Germinal center (tissue), 1 donor: ENCODE measurements at places on chromosomes 4 and X.

- DNase-seq = no peak
Measured at GRCh38 chr4:7924163-7924562, 15.5 kb downstream of the AFAP1 start.

- DNase-seq = no peak
Measured at GRCh38 chr4:148866666-148867065, 424.5 kb upstream of the NR3C2 start.

DNA sequence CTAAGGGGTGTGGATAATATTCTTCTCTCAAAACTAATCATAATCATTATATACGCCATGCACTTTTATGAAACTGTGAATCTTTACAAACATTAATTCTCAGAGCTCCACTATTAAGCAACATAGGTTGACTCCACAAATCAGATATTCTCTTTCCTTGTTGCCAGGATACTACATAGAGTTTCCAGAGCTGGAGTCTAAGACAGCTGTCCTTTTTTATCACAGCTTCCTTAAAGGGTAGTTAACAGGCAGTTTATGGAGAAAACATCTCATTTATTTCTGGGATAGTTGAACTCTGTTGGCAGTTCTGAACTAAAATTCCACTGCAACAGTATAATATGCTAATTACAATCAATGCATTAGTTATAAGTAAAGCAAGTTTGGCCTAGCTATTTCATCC lies 152.1 kb upstream of the PPP1R2C start:
- no peak for DNase-seq

- DNase-seq = no peak
Measured at GRCh38 chrX:71953946-71954345, 43.3 kb downstream of the NHSL2 start.

GRCh38 chr4:42915484-42915883 lies 23.0 kb downstream of the GRXCR1 start:
- no peak for DNase-seq

DNA sequence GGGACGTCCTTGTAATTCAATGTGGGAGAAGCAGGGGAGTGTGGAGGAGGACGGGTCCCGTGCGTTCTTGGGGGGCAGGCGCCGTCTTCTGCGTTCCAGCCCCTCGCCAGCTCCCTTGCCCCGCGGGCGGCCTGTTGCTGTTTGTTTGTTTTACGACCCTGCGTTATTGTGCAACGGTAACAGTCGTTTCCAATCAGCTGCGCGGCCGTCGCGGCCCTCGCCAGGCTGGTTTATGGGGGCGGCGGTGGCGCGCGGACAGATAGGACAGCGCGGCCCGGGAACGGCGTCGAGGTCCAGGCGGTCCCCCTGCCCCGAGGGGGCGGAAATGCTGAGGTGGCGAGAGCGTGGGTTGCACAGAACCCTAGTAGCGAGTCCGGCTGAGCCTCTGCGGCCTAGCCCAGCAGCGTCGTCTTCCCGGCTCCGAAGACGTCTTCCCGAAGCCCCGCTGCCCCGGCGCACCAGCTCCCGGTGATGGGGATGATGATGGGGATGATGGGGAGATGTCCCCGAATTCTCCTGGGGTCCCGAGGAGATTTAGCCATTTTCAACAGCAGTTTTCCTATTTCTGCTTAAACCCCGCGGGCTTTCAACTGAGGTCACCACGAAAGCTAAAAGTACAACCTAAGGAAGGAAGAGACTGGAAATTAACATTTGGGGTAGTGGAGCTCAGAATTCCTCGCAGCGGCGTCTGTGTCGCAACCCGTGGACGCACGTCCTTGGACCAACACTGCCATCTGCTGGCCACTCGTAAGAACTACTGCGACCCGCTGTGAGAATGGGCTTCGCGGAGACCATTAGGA lies 4.8 kb downstream of the PDGFRA start:
- peak; percentile 79 for DNase-seq

GRCh38 chrX:31178064-31178768 lies 106.4 kb upstream of the FTHL17 start:
- no peak for DNase-seq

GRCh38 chrX:3006495-3006894 lies at the start of gene ARSH:
ARSH (plus strand) TSS chrX:3006546; CDS start chrX:3006613, 67 bp downstream.
- DNase-seq = no peak

GRCh38 chrX:130896026-130896425 lies 7.0 kb downstream of the ENOX2 start:
- DNase-seq = no peak

DNA sequence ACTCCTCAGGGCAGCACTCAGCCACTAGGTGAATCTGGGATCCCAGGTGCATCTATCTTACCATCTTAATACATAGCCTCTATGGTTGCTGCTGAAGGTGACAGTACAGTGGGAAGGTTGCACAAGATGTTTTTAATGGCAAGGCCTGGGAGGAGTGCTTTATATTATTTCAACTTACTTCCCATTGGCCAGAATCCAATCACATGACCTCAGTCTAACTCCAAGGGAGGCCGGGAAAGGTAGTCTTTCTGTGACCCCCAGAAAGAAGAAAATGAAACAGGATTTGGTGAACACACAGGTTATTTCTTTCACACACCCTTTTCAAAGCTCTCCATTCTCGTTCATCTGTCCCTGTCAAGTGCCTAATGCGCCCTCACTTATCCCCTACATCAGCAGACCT lies 189.1 kb upstream of the ATP6AP2 start:
- no peak for DNase-seq

DNA sequence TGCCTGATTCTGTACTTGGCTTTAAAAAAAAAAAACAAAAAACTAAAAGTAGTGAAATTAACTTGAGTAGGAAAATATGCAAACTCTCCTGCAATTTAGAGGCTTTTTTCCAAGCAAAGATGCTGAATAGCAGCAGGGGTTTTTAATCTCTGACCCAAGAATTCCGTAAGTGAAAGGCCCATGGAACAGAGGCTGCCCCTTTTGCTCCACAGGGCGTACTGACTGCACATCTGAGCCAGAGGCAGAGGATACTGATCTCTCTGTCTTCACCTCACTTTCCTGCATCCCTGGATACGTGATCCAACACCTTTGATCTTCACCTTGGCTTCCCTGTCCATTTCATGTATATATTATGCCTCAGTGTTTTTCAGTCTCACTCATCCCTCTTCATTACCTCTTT lies 3.9 kb downstream of the FAM149A start:
- no peak for DNase-seq

DNA sequence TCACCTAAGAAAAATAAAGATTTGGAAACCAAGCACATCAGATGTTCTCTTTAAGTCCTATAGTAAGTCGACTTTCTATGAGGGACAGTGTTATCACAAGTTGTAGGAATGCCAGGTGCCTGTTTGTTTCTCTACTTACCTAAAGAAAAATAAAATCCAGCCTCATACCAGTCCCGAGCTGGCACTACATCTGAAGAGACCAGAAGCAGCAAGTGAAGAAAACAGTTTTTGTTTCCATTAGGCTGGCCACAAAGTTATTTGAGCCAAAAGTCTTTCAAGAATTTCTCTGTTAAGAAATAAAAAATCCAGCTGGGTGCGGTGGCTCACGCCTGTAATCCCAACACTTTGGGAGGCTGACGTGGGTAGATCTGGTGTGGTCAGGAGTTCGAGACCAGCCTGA lies 10.8 kb upstream of the PPARGC1A start:
- DNase-seq = no peak

DNA sequence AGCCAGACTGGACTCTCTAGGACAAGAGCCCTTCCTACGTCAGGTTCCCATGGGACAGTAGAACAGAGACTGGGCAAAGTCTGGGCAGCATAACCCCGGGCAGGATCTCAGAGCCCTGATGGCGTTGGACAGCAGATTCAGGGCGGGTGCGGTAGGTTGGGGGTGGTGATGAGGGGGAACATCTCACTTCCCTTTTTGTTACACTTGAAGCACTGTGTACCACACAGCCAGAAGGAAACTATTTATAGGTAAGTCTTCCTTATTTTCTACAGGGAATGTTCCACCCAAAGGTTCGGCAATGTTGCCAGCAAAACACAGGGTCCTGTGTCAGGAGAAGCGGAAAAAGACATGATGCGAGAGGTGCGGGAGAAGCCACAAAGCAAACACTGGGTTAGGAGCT lies 54.3 kb downstream of the TSC22D3 start:
- DNase-seq = peak; percentile 34

GRCh38 chrX:107978707-107979307 lies 3.4 kb downstream of the TEX13B start:
- no peak for DNase-seq

DNA sequence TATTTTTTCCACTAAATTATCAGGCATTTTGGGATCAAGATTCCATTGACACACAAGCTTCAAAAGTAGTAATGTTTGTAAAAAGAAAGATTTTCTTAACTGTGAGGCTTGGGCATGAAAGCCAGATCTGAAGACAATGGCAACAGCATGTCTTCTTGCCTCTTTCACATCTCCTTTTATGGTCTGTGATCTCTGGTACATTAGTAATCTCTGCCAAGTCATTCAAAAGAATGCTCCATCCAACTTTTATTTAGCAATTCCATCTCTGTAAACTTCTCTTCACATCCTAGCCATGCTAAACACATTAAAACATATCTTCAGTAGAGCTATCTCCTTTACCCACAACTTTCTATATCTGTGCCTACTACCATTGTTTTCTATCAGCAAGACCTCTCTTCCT lies 465.4 kb downstream of the FAT4 start:
- DNase-seq = no peak

DNA sequence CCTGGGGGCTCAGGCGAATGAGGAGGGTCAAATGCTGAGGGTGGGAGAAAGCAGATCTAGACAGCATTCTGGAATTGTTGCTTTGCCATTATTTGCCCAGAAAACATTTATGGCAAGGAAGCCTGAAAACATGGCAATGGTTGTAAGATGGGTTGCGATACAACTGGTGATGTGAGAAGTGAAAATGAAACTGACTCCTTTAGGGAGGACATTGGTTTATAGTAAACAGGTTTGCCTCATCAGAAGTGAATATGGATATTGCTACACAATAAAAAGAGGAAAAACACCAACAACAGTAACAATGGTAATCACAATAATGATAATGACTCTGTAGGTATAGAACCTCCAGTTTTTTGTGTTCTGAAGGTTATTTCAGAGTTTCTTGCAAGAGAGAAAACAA lies 107.0 kb upstream of the TBC1D9 start:
- no peak for DNase-seq

- DNase-seq = peak; percentile 17
Measured at GRCh38 chrX:16436348-16437188, 213.4 kb upstream of the S100G start.

- DNase-seq = no peak
Measured at GRCh38 chr4:10082047-10082446, 34.6 kb downstream of the WDR1 start.

GRCh38 chr4:139017861-139018260 lies 2.3 kb downstream of the NOCT start:
- no peak for DNase-seq

DNA sequence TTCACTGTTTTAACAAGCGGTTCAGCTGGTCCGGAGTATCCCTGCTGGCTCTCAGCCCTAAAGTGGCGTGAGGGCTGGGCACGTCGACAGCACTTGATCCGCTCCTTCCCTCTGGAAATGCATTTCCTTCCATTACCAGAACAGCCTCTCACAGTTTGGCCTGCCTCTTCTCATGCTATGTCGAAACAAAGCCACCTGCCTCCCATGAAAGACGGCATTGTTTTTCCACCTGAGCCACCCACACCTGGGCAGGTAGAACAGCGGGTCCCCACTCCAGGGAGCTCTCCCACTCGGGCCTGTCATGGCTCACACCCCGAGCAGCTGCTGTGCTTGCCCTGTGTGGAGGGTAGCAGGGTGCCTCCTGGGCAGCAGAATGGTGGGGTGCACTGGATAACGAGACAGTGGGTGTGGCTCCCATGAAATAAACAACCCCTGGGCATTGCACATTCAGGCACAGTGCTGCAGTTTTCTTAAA lies 86.2 kb downstream of the FHDC1 start:
- no peak for DNase-seq

DNA sequence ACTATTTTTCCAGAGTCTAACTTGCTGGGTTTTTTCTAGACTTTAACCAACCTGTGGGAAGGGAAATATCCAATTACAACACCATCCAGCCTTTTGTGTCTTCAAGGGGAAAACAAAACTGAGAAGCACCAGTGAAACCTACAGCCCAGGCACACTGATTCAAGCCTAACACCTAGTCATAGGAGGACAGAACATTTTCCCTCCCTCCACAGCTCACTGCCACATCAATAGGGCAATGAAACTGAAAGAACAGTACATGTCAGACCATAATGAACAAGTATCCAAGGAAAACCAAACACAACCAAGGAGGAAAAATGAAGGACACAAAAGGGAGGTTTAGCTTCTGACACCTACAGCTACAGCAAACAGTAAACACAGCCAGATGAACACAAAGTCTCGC lies 17.6 kb downstream of the MAGEA8 start:
- DNase-seq = no peak

DNA sequence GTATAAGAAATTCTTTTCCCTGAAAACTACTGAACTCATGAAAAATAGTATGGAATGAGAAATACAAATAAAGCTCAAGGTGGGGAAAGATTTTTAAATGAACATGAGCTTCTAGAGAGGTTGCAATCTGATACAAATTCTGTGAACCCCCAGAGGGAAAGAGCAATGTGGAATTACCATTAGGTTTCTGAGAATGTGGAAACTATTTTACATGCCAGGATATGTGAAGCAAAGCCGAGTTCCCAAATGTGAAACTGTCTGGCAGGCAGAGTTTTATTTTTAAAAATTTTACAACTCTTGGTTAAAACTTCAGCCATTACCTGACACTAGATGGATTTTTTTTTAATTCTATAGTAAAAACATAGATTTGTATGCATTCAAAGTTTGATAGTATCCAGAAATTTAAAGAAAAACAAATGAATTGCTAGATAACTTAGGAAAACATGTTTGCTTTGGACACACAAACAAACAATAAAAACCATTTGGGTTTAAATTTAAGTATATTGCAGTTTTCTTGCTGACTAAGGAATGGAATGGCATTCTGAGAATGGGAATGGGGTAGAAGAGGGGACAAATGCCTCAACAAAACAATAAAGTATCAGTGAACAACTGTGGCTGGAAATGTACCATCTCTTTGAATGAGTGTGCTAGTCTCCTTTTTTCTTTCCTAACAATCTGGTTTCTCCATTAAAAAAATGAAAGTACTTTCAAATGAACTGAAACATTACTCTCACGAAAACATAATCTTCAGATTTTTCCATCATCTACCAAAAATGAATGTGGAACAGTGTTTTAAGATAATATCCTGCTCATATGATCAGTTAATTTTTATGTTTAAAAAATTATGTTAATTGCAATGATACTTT lies 99.6 kb downstream of the PCDH18 start:
- no peak for DNase-seq

DNA sequence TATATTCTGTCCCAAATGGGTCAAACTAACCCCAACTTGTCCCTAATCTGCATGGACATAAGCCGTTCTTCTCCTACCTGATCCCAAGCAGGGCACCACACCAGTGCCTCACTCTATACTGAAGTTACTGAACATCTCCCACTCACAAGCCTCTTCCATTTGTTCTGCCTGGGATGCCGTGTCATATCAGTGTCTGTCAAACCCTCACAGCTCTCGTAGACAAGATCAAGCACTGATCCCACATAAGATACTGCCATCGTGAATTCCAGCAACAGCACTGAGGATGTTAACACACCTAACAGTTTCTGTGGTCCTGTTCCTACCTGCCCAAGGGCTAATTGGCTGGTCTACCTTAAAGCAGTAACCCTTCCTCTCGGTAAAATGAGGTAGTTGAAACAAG lies 162.1 kb downstream of the APBB2 start:
- DNase-seq = no peak
